ENCODE measurements at places on chromosomes 12 and 14.

DNA sequence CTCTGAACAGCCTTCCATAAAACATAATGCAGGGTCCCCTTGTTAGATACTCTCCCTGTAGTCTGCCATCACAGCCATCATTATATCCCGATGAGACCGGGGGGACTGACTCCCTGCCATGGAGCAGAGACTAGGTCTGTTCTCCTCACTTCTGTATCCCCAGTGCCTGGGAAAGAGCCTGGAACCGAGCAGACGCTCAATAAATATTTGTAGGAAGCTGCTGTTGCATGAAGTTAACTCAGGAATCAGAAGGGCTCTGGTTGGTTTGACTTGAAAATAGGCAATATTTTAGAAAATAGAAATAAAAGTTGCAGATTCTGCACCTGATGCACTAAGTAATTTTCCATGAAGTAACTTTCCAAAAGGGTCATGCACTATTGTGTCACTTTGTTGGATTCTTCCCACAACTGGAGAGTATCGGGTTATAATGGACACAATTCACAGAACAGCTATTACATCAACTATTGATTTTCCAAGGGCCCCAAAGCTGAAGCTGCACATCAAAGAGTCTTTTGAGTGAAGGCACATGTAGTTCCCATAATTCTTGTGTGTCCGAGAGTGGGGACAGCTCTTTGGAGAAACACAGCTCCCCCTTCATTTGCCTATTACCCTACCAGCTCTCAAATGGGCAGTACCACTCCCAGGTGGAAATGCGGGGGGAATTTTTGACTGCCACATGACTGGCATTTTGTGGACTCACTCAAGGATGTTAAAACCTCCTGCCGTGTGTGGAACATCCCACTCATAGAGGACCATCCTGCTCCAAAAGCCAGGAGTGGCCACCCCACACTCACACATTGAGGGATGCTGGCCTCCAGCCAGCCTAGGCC, 18.8 kb downstream of the CLMN start:
- DNase-seq, result no peak

DNA sequence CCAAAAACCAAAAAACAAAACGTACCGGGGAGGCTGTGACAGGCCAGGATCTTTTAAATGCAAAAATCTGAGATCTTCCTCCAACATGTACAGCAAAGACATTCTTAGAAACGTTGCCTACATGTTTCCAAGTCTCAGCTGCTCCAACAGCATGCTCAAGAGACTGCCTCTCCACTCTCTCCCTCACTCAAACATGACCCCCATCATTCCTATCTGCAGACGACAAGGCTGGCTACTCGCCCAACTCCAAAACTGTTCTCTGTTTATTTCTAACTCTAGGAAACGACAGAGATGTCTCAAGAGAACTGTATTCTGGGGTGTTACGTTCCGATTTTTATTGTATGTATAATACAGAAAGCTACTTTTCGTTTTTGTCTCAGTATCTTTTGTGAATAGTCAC, 57.5 kb upstream of the TMCC3 start:
- no peak for DNase-seq

- DNase-seq, result no peak
Observed at GRCh38 chr12:57832966-57833365, 13.6 kb downstream of the CTDSP2 start.

DNA sequence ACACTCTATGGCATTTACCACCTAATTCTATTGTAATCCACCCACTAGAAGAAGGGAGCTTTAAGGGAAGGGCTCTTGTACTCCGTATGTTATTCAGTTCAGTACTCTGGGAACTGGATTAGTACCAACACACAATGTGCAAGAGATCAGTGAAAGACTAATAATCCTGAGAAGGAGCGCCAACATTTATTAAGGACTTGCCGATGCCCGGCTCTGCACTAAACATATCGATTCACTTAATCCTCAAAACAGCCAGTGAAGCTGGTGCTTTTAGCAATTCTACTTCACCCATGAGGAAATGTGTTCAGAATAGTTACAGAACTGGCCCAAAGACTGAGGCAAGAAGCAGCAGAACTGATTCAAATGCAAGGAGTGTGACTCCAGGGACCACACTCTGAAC, 80.9 kb downstream of the RPS6KA5 start:
- no peak for DNase-seq

DNA sequence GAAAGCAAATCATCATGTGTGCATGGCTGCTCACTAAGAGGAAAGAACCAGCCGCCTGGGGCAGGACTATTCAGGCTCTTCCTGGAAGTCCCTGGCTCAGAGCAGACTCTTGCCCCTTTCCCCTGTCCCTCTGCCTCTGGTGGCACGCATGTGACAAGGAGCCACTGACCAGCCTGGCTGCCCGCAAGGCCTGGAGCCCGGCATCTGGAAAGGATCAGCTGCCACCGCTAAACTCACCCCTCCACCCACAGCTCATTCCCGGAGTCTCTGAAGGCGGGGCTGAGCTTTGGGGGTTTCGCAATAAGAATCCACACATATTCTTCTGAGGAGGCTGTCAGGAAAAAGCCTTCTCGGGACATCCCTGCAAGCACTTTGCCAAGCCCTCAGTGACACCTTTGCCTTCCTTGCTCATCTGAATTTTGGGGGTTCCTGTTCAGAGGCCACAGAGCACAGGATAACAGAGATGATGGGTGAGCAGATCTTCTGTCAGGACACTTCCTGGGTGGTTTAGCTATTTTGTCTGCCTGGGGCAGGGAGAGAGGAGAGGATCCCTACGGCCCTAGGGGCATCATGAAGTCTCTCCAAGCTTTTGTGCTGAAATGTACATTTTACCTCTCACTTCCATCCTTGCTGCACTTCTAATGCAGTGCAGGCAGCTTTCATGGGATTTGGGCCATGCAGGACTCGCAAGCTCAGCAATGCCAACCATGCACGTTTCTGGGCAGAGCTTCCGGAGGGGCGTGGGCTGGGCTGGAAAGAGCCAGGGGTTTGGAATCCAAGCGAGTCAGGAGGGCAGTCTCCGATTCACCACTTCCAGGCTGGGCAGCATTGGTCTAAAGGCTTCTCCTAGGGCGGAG, 124.8 kb upstream of the MAP1LC3B2 start:
- DNase-seq, result peak; percentile 81

Measured in SW 1271 (cell line).